Fibroblast of pulmonary artery (primary cell): ENCODE measurements at places on chromosomes 4 and X.

DNA sequence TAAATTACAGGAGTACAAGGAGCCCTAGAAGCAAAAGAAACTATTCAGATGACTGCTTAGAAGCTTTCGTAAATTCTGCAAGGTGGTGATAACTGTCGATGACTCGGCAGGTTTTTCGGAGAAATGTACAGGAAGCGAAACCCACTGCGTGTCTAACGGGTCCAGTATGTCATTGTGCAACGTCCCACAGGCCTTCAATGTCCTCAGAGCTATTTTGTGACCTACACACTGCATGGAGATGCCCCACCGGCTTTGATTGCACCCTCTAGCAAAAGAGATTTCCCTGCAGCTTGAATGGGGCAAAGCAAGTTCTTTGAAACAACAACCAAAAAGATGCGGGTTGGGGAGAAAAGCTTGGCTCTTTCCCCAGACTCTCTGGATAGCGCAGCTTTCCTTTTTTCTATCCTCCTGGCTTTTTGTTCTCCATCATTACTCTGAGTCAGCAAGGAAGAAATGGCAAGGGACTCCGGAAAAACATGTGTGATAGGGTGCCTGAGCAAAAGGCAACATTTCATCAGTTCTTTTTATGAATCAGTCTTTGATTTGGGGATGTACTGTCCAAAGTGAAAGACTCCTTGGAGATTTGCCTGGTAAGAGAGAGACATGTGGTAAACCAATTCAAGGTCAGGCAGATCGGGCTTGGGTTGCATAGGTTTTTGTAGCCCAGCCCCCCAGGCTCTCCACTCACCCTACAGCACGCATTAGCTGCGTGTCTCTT is 112.0 kb upstream of the TBL1X start:
- peak; percentile 79 for DNase-seq

DNA sequence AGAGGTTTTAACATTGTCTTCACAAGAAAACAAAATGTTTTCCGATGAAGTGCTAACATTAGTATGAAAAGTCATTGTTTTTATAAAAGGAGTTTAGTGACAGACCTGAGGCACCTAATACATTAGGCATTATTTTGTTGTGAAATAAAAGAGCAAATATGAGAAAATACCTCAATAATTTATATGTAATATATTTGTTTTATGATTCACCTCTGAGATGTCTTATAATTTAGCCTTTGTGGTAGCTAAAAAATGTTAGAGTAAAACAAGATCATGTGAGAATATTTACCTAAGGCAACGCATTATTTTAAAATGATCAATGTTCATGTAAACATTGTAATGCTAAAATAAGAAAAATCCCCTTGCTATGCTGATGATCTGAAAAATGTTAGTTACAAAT is 100.9 kb upstream of the WDFY3 start:
- no peak for DNase-seq

DNA sequence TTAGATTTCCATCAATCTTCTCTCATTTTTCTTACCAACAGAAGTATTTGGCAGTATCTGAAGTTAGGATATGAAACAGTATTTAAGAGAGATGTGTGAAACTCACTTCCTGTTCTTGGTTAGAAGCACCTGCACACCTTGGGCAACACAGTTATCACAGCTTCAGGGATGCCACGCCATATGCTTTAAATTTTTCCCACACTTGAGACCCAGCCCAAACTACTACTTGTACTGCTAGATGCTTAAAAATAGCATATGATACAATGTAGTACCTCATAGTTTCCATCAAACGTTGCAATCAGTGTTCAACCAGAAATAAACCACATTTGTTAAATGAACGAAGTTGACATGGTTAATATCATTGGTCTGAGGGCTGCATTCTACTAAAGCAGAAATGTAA is 725.1 kb upstream of the FRG1 start:
- no peak for DNase-seq

DNA sequence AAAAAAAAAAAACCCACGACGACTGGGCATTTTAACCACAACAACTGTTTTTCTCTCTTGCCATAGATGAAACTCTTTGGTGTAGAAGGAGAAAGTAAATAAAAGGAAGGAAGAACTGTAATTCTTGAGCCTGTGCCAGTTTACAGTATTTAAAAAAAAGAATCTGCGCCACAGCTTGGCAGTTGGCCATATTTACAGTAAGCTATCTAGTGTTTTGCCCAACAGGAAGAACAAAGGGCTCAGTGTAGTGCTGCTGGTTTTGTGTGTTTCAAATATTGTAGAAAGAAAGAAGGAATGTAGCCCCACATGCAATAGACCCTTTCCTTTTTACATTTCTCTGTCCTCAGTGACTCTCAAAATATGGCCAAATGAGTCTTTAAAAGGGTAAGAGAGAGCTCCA is 66.1 kb downstream of the NR3C2 start:
- peak; percentile 64 for DNase-seq

GRCh38 chr4:27186710-27187109 is 326.1 kb downstream of the STIM2 start:
- DNase-seq, result no peak

- peak; percentile 25 for DNase-seq
These were observed 117.3 kb downstream of the ENPP6 start for GRCh38 chr4:184100297-184100885.

DNA sequence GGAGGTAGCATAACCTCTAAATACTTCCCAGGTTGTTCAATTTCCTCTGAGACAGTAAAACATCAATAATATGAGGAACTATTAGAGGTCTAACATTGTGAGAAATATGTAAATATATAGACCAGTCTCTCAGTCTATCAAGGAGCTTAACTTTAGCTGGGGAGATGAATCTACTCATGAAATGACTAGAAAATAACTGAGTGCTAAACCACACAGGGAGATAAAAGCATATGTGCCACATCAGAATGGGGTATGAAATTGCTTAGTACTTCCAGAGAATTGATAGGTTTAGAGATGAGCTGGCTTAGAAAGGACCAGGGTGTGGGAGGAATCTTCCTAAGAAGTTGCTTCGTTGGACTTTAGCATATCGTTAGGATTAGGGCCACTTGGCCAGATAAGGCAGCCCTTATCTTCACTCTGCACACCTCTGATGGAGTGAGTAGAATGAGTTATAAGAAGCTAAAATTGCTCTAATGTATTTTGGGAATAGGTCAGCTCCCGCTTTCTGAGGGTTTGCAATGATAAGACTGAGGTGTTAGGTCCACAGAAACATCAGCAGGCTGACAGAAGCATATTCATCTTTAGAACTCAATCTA is 299.2 kb downstream of the UNC5C start:
- no peak for DNase-seq

GRCh38 chr4:24980064-24980690 is 50.6 kb downstream of the LGI2 start:
- DNase-seq, result peak; percentile 82

DNA sequence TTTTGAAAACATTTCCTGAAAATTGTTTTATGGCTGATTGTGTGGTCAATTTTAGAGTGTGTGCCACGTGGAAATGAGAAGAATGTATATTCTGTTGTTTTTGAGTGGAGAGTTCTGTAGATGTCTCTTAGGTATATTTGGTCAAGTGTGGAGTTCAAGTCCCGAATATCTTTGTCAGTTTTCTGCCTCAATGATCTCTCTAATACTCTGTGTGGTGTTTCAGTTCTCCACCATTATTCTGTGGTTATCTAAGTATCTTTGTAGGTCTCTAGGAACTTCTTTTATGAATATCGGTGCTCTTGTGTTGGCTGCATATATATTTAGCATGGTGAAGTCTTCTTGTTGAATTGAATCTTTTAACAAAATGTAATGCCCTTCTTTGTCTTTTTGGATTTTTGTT is 113.3 kb downstream of the LINC00632 start:
- no peak for DNase-seq

GRCh38 chr4:16263056-16263455 is 36.8 kb upstream of the TAPT1 start:
- DNase-seq, result no peak

GRCh38 chr4:60724623-60725022 is 475.5 kb upstream of the ADGRL3 start:
- DNase-seq, result peak; percentile 91

GRCh38 chrX:132023896-132024386 is 839 bp downstream of the STK26 start:
- no peak for DNase-seq

GRCh38 chrX:124346877-124347241 is 496 bp downstream of the SH2D1A start:
- no peak for DNase-seq

DNA sequence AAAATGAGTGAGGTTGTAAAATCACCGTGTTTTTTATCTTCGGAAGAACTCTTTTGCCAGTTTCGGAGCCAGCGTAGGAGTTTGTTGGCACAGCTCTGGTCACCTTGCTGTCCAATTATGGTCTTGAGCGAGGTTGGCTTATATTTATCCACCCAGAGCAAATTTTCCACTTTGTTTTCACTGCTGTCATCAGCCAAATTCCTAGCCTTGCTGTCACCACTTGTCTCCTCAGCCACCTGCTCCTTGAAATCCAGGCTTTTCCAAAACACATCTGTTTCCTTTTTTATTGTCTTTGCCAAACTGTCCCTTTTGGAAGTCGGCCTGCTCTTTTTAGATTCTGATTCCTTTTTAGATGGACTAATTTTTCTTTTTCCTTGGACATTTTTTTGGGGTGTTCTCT is 57.6 kb downstream of the RFC1 start:
- DNase-seq, result no peak

DNA sequence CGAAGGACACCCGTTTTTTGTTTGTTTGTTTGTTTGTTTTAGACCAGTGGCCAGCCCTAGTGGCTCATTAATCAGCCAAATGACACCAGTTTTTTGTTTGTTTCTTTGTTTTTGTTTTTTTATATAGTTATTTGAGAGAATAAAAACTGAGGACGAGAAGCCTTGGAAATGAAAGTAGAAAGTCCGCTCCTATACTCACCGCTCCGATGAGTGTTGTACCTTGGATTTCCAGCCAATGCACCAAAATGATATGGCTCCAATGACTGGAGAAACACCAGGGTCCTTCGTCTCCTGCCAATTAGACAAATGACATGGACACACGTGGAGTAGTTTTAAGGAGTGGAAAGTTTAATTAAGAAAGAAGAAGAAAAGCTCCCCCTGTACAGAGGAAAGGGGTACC is 87.9 kb downstream of the ZXDA start:
- DNase-seq, result no peak

- DNase-seq, result peak; percentile 67
These were observed 9.2 kb downstream of the NDUFA1 start for GRCh38 chrX:119880552-119881437.

GRCh38 chr4:115850799-115851509 is 737.5 kb upstream of the NDST4 start:
- no peak for DNase-seq

- peak; percentile 95 for DNase-seq
These were observed 355.1 kb downstream of the HS3ST1 start for GRCh38 chr4:11073621-11074051.

GRCh38 chrX:65017451-65017850 is 41.2 kb upstream of the ZC4H2 start:
- DNase-seq, result no peak

- no peak for DNase-seq
These were observed 35.0 kb upstream of the BMPR1B start for GRCh38 chr4:94722748-94723147.

DNA sequence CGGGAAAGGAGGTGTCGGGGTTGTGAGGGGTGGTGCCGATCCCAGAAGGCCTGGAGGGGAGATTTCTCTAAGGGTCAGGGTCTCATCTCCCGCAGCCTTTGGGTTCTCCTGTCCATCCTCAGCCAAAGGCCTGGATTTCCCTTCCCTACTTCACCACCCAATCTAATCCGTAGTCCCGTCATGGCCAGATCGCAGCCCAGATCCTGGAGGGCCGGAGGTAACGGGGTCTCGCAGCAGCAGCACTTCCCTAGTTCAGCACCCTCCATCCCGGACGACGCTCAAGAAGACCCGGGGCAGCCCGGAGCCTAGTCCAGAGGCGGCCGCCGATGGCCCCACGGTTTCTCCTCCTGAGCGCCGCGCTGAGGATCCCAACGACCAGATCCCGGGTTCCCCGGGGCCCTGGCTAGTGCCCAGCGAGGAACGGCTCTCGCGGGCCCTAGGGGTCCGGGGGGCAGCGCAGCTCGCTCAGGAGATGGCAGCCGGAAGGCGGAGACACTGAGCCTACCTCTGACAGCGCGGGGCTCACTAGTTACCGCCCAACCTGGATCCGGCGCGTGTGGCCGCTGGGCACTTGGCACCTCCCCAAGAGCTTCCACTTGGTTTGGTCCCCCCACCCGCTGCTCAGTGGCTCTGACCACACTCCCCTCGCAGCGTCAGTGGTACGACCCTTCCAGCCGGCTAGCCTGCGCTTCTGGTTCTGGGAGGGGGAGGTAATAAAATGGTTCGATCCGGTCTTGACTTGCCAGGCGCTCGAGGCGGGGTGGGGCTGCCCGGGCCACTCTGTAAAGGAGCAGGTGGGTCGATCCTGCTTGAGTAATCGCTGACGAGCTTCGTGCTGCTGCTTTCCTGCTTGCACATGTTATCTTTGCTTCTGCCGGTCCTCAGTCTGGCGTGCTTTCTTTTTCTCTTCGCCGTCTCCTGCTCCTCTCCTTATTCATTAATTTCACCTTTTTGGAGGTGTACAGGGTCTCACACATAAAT is 3.6 kb downstream of the MAGIX start:
- DNase-seq, result peak; percentile 76

- DNase-seq, result peak; percentile 76
These were observed 135.6 kb downstream of the CHIC2 start for GRCh38 chr4:53928825-53929224.

DNA sequence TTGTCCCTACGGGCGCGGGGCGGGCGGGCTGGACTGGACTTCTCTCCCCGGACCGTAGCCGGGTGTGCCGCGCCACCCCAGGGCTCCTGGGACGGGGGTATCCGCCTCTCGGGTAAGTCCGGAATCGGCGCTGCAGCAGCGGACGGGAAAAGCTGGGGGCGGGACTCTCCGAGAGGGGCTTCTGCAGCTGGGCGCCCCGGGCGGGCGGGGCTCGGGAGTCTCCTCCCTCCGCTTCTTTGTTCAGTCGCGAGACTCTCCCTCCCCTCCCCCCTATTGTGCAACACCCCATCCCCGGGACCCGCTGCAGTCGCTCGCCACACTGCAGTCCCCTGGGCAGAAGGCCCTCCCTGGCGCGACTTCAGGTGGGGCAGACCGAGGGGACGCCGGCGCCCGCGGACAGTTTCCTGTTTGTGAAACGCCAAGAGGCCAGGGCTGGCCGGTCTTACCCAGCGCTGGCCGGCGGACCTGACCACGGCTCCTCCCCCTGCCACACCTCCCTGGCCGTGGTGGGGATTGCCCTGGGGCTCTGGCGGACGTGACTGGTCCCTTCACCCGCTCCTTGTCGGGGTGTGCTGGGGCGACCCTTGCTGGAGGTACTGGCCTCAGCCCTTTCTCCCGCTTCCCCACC is 966 bp downstream of the CCNG2 start:
- DNase-seq, result peak; percentile 90
